ENCODE measurements at places on chromosomes 13 and 19. TPM values are rescaled to one million over a fixed set of nuclear protein-coding genes. Genes with fewer than 3 reads are reported as not detected.

Gene METTL21C
- not detected for total RNA-seq

Gene COMP
- total RNA-seq: not detected

Gene HIF3A
- not detected for total RNA-seq

Gene SWSAP1
- 1.5 TPM for total RNA-seq

Gene ZNF229
- 0.05 TPM for total RNA-seq

- DNase-seq: no peak
Observed at GRCh38 chr19:2488942-2489731, 13.2 kb downstream of the GADD45B start.

GRCh38 chr19:7483720-7484201, 5.1 kb downstream of the PEX11G start:
- no peak for DNase-seq

DNA sequence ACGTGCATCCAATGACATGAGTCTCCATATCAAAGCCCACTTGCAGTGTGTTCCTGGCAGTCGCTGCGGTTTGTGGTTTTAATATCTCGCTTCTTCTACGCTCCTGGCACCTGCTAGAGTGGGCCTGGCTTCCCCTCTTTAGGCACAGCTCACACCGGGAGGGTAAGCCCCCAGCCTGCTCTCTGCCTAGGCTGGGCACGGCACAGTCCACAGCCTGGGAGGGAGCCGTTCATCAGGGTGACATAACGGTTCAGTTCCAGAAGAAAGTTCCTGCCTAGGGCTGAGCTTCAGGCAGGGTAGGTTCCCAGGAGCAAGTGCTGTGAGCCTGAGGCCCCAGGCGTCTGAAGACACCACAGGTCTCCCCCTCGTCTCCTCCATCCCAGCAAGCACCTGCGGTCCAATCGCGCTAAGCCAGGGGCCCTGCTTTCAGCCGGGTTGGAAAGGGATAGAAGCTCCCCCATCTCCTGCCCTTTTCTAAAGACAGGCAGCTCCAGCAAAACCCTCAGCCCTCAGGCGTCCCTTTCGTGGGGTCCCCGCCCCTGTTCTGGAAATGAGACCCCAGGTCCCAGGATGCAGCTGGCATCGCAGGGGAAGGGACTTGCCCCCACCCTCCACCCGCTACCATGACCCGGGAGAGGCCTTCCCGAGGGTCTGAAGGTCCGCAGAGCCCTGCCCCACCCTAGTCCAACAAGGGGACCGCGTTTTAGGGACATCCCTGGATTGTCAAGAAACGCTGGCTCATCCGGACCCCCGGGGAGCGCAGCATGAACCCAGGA, 121.6 kb upstream of the ZNF507 start:
- DNase-seq: peak; percentile 30

DNA sequence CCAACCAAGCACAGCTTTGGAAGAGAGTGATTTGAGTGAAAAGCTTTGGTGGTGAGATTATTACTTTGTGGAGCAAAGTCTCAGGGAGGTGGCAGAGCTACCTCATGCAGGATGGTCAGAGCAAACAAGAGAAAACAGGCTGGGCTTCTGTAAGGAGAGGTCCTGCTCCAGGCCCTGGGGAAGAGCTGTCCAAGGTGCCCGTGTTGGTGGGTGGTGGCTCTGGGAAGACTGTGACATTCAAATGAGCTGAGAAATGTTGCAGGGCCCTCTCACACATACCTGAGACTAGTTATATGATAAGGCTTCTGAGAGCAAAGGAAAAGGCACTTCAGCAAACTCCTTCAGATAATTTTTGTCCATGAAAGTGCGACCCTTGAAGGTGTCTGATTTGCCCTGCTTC, 205.5 kb upstream of the SOX21 start:
- no peak for DNase-seq

DNA sequence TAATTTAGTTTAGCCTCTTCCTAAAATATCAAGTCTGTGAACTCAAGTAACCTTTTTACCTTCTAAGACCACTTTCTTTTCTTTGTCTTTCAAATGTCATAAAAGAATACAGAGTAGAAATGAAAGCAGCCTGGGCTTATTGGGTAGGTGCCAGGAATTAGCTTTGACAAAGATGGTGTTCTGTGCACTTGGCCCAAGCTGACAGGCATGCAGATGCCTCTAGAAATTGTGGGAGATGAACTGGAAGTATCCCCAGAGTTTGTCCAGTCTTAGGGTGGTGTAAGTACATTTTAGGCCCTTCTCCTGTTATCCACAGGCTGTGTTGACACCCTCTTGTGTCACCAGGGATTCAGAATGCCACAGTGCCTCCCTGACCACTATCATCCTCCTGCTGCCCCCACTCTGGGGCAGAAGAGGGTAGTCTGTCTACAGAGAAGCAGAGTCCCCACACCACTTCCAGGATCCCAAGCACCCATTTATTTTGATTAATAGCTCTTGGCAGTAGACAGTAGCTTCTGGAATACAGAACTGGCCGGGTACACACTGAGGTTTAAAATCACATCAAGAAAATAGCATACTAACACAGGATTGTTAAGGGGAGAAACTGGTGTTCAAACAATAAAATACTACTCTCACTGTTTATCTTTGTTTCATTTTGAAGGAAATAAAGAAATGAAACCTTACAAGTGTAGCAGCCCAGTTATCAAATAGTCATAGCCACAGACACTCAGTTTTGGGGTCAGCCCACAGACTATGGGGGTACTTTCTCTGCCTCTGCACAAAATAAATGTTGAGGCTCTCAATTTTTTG, 343.2 kb downstream of the KCNRG start:
- no peak for DNase-seq

DNA sequence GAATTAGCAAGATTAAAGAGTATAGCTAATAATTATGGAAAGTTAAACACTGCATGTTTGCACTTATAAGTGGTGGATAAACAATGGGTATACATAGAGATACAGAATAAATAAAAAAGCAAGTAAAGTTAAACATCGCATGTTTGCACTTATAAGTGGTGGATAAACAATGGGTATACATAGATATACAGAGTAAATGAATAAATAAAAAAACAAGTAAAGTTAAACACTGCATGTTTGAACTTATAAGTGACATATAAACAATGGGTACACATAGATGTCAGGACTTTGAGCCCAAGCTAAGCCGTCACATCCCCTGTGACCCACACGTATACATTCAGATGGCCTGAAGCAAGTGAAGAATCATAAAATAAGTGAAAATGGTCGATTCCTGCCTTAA, 1533.3 kb upstream of the SPRY2 start:
- no peak for DNase-seq

DNA sequence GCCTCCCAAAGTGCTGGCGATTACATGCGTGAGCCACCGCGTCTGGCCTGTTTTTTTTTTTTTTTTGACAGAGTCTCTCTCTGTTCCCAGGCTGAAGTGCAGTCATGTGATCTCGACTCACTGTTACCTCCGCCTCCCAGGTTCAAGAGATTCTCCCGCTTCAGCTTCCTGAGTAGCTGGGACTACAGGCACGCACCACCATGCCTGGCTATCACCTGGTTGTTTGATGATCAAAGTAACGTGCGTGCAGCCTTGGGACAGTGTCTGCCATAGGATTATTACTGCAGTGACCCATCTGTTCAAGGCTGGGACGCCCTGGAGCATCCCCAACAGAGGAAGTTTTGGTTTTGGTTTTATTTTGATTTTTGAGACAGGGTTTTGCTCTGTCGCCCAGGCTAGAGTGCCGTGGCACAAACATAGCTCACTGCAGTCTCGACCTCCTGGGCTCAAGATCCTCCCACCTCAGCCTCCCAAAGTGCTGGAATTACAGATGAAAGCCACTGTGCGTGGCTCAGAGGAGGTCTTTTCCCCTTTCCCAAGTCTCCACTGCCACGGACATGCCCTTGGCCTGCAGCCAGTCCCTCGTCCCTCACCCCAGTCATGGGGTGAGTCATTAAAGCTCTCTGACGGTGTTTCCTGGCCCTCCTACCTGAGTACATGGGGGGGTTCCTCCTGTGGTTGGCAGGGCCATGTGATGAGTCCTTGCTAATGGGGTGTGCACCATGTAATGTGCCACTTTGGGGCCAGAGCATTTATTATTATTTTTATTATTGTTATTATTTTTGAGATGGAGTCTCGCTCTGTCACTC, 65.6 kb downstream of the IER2 start:
- peak; percentile 54 for DNase-seq

DNA sequence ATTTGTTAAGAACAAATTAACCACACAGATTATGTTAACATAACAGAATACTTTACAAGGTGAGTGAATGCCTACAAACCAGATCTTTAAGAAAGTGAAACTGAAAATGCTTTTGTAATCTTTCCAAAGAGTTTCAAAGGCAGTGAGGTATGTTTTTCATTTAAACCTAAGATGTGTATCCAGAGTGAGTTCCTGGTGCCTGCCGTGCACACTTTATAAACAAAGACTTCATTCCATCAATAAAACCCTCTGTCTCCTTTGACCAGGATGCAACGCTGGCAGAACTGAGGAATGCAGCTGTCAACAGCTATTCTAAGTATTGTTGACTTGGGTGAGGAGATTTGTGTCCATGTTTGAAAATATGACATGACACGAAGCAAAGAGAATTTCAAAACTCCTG, 344.6 kb downstream of the DNAJC15 start:
- DNase-seq: no peak

GRCh38 chr19:46945694-46946489, 73.7 kb upstream of the NPAS1 start:
- no peak for DNase-seq

GRCh38 chr13:75226092-75226491, 255.9 kb downstream of the TBC1D4 start:
- DNase-seq: no peak

GRCh38 chr13:67390462-67391086, 160.4 kb upstream of the PCDH9 start:
- DNase-seq: no peak

DNA sequence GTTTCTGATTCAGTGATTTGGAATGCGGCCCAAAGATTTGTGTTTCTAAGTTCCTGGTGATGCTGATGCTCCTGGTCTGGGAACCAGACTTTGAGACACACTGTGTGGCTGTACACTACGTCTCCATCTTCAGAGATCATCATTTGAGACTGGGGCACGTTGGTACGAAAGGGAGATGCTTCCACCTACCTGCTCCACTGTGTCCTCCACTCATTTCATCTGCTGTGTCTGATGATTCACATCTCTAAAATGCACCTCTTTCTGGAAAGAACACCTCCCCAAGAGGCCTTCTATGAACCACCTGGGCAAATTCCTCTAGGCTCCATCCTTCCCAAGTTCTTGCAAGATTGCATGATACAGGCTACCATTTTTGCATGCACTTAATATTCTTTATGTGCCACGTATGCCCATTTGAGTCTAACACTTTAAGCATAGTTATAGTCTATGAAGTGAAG, 58.6 kb downstream of the ERCC5 start:
- DNase-seq: no peak

- no peak for DNase-seq
Observed at GRCh38 chr13:21949818-21950429, 279.1 kb downstream of the FGF9 start.
